ENCODE measurements at places on chromosomes 13 and 19. TPM values are rescaled to one million over a fixed set of nuclear protein-coding genes. Genes with fewer than 3 reads are reported as not detected.

Gene ZNF682
- total RNA-seq = 7.3 TPM

Gene CEACAM6
- not detected for total RNA-seq

Gene PRRG2
- total RNA-seq = 1.0 TPM

DNA sequence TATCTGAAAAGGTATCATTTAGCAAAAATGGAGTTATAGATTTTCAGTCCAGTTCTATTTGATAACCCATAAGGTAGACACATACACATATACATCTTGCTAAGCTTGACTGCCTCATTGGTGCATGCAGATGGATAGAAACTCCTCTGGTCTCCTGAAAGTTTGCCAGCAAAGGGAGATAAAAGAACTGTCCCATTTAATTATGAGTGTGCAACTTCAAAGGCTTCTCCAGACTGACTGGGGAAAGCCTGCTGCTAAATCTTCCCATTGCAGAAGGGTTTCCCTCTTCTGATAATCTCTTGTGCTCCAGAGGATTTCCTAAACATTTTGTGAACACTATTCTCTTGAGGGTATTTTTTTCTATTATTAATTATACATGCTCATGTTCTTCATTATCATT, 131.9 kb downstream of the ITGBL1 start:
- no peak for DNase-seq

Gene CCL25
- total RNA-seq = not detected

DNA sequence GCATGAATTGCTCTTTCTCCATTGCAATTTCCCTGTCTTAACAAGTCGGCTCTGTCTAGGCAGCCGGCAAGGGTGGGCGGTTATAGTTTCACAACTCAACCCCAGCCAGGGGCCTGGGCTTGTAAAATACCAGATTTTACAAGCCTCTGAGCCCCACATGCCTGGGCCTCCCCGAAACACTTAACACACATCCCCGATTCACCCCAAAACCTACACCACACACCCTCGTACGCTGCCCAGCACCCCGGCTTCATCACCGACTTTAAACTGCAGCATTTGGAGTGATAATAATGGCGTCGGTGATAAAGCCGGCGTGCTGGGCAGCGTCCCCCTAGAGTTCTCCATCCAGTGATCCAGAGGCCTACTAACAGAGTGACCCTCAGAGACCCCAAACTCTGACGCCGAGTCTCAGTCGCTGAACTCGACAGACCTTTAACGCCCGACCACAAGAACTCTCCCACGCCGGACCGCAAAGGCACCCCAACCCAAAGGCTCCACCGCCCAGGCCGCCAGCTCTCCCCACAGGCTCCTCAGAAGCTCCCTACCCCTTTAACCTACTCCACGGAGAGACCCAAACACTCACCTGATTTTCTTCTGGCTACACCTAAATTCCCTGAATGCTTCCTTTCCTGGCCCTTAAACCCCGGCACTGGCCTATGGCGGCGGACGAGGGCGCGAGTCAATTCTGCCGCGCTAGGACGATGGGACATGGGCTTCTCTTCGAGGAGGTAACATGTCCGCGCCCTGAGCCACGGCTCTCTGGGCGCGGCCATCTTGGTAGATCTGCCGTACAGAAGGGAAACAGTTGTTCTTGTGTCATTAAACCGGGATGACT, at the start of gene ZNF649:
TSS of gene ZNF649 (minus strand) at position 687 of the 835 bp plus-strand sequence. CDS start 4,910 bp downstream, outside the sequence.
- peak; percentile 76 for DNase-seq

Gene PGLYRP2
- 0.61 TPM for total RNA-seq

DNA sequence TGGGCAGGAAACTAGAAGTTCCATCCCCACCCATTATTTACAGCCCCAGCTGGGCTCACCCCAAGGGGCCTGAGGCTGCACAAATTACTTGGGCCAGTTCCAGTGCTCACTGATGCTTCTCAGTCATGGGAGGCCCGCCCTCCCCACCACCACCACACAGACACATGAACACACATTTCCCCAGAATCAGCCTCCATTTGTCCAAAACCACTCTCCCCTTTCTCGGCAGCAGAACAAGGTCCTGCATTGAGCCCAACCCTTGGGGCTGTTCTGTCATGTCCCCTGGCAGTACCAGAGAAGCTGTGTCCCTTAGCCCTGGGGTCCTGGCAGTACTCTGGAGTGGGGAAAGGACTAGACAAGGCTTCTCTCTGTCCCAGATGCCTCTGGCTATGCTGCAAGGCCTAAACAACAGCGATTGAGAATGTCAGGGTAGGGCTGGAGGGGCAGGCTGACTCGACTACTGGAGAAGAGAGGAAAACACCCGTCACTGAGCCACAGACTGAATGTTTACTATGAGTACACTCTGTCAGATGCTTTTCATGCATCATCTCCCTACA, 21.8 kb downstream of the SAMD4B start:
- no peak for DNase-seq

DNA sequence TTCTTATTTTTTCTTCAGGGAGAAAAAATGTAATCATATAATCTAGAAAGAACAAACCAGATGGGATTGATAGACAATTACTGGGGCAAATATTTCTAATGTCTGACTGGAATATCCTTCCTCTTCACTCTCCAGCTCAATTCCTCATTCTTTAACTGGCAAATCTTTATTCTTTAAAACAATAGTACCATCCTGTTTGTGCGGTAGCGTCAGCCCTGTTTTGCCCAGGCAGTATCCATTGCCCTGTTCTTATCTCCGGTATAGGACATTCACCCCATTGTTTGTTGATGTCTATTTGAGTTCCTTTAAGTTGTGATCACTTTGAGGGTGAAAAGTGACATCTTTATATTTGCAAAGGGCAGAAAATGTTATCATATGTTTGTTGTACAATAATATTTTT, 185.4 kb downstream of the POSTN start:
- DNase-seq = no peak

GRCh38 chr19:12788682-12789097, 2.6 kb upstream of the JUNB start:
- DNase-seq = peak; percentile 46

DNA sequence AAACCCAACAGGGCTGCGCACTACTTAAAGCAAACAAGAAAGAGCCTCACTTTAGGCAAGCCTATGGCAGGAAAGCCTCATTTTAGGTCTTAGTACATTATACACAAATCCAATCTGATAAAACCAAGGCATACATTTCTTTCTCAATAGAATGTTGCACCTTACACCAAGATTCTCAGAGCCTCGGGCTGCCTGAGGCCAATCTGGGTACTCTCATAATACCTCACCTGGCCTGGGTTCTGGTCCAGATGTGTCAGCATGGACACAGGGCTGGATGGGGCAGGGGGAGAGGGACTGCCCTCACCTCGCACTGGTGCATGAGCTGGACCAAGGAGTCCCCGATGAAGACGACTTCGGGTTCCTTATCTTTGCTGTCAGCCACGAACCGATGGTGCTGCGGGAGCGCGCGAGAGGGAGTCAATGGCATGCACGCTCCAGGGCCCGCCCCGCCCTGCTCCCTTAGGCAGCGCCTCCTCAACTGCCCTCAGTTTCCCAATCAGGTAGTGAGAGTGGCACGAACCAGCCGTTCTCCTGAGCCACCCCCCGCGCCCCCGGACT, at the start of gene PRR19:
TSS of gene PRR19 (plus strand) at position 487 of the 558 bp plus-strand sequence. CDS start 7,453 bp downstream, outside the sequence.
- DNase-seq = no peak

DNA sequence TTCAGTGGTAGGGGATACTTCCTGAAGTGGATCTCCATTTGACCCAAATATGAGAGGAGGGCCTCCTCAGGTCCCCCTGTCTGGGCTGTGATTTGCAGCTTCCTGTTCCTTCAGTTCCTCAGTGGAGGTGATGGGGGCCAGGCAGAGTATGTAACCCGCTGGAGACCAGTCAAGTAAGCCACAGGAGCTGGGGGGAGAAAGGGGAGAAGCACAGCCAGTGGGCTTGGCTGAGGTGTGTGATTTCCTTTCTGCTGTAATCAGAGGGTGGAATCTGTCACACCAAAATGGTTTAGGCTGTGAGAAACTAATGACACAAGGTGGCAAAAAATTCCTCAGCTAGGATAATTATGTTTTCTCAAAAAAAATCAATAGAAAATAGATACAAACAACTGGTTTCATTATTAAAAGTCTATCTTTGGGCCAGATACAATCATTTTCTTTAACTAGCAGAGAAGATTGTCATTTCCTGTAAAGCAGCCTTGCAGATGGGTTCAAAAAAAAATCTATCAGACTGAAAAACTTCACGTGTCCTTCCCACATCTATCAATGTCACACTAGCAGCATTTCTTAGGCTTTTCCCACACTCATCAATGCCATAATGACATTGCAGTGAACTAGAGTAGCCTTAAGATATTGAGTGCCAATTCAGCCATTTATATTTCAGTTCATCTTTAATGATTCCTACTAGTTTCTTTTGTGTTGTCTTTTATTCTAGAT, 1660.3 kb downstream of the EFNB2 start:
- no peak for DNase-seq

DNA sequence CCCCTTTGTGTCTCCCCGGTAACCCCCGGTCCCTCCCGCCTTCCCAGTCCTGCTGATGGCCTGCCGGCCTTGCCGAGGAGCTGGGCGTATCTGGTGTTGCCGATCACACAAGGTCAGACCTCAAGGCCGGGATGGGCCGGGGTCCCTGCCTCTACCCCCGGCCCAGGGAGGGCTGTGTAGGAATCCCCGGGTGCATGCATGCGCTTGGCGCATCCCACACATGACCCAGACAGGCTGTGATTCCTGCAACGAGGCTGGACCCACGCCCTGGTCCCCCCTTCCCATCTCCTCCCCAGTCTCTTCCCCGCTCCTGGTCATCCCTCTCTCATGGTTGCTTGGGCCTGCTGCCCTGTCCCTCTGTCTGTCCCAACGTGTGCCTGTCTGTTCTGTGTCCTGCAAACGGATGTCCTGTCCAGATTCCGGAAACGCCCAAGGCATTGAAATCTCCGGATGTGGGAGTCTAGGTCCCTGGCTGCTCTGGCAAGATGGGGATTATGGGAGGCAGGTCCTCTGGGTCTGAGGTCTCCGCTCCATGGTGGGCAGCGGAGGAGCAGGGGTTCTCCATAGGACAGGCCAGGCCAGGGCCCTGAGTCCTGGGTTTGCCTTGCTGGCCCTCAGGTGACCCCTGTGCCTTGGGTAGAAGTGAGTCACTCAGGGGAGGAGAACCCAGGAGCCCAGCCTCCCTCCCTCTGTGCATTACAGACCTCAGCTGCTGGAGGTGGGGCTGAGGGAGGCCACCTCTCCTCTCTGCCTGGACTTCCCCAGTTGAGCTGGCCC, 1.6 kb downstream of the PKN1 start:
- DNase-seq = no peak

Gene ZNF560
- not detected for total RNA-seq

DNA sequence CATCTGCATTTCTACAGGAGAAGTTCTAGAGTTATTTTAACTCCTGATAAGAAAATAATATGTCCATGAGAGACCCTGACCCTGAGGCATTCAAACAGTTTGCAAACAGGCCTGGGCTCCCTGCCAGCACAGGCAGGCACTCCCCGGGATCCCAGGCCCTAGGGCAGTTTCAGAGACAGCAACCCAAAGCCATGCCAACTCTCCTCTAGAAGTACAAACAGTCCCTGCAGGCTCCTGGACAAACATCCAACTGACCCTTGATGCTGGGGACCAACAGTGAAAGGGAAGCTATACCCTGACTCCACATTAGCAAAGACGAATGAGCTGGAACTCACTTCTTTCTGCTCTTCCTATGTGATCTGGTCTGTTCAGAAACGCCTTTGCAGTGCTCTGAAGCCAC, 44.8 kb downstream of the CCDC70 start:
- no peak for DNase-seq

GRCh38 chr13:20174656-20175405, 14.0 kb upstream of the GJA3 start:
- DNase-seq = no peak

DNA sequence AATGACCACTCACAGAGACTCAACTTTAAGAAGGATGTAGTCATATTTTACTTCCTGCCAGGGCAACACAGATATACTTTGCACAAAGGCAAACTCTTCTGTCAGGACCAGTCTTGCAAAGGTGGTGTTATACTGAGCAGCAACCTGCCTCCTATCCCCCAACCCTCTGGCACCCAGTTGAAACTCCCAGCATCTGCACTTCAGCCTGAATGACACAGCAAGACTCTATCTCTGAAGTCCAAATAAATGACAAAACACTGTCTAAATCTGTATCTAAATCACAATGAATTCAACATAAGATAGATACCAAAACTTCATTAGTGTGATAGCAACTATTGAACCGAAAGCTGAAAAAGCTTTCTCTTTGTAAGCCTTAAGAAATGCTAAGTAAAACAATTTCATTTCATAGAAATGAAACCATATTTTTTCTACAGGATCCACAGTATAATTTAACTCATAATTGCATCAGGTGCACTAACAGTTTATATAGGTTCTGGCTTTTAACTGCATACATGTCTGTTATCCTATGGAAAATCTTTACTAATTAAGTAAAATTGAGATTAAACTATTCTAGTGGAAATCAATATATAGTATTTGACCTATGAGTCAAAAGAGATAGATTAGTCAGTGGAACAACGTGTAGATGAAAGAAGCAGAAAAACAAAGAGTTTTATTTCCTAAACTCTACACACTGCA, 163.7 kb downstream of the TBC1D4 start:
- no peak for DNase-seq

Gene CLEC4G
- not detected for total RNA-seq
